Activated T-helper 1 cell treated with anti-CD3 and anti-CD28 coated beads, Interleukin-12 subunit alpha, Interleukin-12 subunit beta, Interleukin-2, Interleukin-4 antibody, amounts not matched to agents 30 ng/mL and 10 ng/mL and 1 ng/mL, durations not matched to agents 14 hours and 24 hours and 36 hours (primary cell): ENCODE measurements at places on chromosomes 1 and 21. TPM values are rescaled to one million over a fixed set of nuclear protein-coding genes. Genes with fewer than 3 reads are reported as not detected.

RGS4 gene
- not detected in 2 replicates for total RNA-seq

PLA2G5 gene
- total RNA-seq = not detected in 2 replicates

NOL9 gene
- 50.4 and 58.9 TPM in 2 replicates for total RNA-seq

TDRD5 gene
- total RNA-seq = not detected in 2 replicates

NUP210L gene
- 0.12 TPM in 1 of 2 replicates, not detected in the other for total RNA-seq

HECTD3 gene
- 22.2 and 23.5 TPM in 2 replicates for total RNA-seq

KIF14 gene
- 11.5 and 12.5 TPM in 2 replicates for total RNA-seq

NID1 gene
- 0.44 and 0.65 TPM in 2 replicates for total RNA-seq

TBX15 gene
- total RNA-seq = not detected in 2 replicates

FASLG gene
- 113 and 114 TPM in 2 replicates for total RNA-seq

DHDDS gene
- 58.4 and 60.9 TPM in 2 replicates for total RNA-seq

CELA2B gene
- not detected in 2 replicates for total RNA-seq

TENT5C gene
- total RNA-seq = 4.9 and 5.2 TPM in 2 replicates
